Muscle of back (tissue), 13 donors: ENCODE measurements at places on chromosomes 3 and 15. TPM values are rescaled to one million over a fixed set of nuclear protein-coding genes. Genes with fewer than 3 reads are reported as not detected.

GRCh38 chr3:131550562-131551465, 48.0 kb upstream of the MRPL3 start:
- DNase-seq = no peak

DNA sequence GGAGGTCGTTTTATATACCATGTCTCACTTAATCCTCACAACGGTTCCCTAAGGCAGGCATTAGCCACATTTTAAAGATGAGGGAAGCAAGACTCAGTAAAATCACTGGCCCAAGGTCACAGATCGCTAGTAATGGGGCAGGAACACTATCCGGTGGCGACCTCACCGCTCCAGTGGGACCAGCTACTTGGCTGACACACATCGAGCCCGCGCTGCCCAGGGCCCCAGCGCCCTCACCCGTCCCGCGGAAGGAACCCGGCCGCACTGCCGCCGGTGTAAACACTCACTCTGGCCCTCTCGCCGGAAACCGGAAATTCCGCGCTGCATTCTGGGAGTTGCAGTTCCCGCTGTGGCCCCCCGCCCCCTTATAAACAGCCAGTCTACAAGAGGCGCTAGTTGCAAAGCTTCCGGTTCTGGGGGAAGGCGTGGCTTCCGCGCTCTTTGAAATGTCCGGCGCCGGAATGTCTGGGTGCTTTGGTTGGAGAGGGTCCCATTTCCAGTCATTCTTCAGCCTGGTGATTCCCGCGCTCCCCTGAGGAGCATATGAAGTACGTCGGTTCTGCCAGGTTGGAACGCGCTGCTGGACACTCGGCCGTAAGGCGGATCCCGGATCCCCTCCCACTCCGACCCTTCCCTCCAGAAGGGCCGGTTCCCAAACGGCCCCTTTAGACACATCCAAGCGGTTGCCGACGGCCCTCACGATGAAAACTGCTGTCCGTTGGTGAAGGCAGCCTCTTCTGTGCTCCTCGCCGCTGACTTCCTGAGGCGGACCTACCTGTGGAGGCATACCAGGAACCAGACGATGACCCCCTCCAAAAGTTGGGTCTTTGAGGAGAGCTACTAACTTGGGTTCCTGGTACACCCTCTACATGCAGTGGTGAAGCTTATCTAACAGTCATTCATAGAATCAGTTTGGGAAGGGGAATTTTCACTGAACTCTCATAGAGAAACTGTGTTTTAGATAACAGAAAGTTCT, at the start of gene UBL7:
TSS of gene UBL7 (minus strand) at position 290 of the 976 bp plus-strand sequence. CDS start 2,293 bp downstream, outside the sequence.
- DNase-seq = peak; percentile 98

- no peak for DNase-seq
Measured at GRCh38 chr3:173287361-173287760, 110.2 kb upstream of the NLGN1 start.

DNA sequence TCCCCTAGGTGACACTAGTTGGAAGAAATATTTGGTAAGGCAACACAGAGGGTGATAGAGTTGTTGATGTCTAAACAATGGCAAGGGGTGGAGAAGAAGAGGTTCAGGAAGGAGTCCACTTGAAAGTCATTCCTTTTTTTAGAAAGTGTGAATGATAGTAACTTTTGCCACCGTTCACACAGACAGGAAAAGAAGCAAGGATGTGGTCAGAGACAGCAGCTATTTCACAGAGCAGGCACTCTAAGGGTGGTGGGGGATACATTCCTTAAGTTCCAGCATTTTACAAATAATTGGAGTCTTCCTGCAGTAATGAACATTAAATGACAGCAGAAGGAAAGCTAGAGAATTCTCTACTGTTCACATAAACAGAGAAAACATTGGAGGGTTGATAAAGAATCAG, 75.4 kb upstream of the ZNF385D start:
- DNase-seq = no peak

GRCh38 chr3:50173685-50174516, 17.5 kb upstream of the GNAT1 start:
- DNase-seq = no peak

DNA sequence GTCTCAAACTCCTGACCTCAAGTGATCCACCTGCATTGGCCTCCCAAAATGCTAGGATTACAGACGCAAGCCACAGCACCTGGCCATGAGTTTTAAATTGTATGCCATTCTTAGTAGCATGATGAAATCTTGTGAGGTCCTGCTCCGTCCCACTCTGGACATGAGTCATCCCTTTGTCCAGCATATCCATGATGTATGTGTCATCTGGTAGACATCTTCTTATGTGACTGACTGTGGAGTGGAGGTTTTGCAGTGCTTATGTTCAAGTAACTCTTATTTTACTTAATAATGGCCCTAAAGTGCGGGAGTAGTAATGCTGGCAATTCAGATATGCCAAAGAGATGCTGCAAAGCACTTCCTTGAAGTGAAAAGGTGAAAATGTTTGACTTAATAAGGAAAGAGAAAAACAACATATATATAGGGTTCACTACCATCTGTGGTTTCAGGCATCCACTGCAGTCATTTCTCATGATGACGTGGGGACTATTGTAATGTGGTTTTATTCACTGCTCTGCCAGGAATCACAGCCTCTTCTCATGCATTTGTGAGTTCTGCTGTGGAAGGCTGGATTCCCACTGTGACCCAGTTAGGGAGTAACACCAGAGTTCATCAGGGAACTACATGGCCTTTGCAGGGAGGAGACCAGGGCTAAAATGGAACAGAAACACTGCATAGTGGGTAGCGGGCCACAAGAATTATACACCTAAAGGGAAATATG, 204.6 kb upstream of the STRIT1 start:
- no peak for DNase-seq

The ANKRD34C gene
- 0.06 TPM for polyA plus RNA-seq

The CFAP44 gene
- polyA plus RNA-seq = 3.3 TPM

The ACOX2 gene
- polyA plus RNA-seq = 21.8 TPM

The CAPN3 gene
- polyA plus RNA-seq = 279 TPM
